ENCODE measurements at places on chromosomes 2 and 18. TPM values are rescaled to one million over a fixed set of nuclear protein-coding genes. Genes with fewer than 3 reads are reported as not detected.

Gene DSG3
- 1.8 TPM for total RNA-seq

Gene FAHD2B
- total RNA-seq, result 14.2 TPM

GRCh38 chr2:10476723-10477442 is 28.8 kb upstream of the ODC1 start:
- peaks cover 32% of the 10 kb centered on the region for H3K27me3 ChIP-seq
- no peak overlapping the region for H3K27ac ChIP-seq
- no peaks in the 10 kb centered on the region for H3K4me1 ChIP-seq
- no peak overlapping the region for H3K4me3 ChIP-seq
- H3K36me3 ChIP-seq, result no peaks in the 10 kb centered on the region

Gene ALPI
- not detected for total RNA-seq

- H3K4me3 ChIP-seq, result no peak overlapping the region
- no peak overlapping the region for H3K27ac ChIP-seq
- no peak for DNase-seq
- H3K27me3 ChIP-seq, result no peaks in the 10 kb centered on the region
These were observed 1108.1 kb upstream of the DDX18 start for GRCh38 chr2:116706396-116706795.

DNA sequence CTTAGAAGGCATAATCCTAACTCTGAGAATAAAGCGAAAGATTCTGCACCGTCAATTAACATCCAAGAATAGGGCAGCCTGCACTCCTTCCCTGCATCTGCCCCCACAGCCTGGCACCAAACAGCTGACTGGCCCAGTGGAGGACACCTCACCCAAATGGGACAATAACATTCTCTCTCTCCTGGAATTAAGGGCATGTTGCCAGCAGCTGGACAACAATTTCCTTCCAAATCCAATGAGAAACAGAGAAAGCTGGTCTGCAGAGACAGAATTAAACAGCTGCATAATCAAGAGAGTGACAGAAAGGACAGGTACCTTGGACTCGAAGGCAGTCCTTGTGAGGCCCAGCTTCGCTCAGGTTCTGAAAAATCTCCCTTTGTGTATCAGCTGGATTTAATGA is 15.0 kb downstream of the COX7A2L start:
- DNase-seq, result no peak
- no peaks in the 10 kb centered on the region for H3K27me3 ChIP-seq
- H3K4me1 ChIP-seq, result peaks cover 18% of the 10 kb centered on the region
- no peak overlapping the region for H3K4me3 ChIP-seq
- H3K27ac ChIP-seq, result no peak overlapping the region

DNA sequence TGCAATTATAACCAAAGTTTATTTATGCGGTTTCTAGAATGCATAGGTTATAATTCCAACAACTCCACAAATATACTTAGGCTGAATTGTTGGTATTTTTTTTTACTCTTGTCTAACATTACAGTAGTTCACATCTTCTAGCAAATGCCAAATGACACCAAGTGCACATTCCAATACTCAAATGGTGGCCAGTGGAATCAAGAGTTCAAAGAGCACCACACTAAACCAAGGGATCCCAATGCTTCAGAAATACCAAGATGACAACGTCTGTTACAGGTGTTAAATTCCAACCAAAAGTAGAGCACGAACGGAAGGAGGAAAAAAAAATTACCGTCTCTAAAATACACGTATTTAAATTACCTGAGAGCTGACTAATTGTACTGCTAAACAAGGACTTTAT is 136.2 kb downstream of the TMEM247 start:
- peak overlapping the region; percentile 84 for H3K27ac ChIP-seq
- H3K36me3 ChIP-seq, result peaks cover 28% of the 10 kb centered on the region
- peak overlapping the region; percentile 89 for H3K4me3 ChIP-seq
- H3K27me3 ChIP-seq, result no peaks in the 10 kb centered on the region
- no peak for DNase-seq

Gene PLCL1
- total RNA-seq, result 0.07 TPM

GRCh38 chr2:110157153-110157793 is 41.7 kb upstream of the MALL start:
- DNase-seq, result peak; percentile 22
- peaks cover 8% of the 10 kb centered on the region for H3K4me1 ChIP-seq
- H3K27ac ChIP-seq, result no peak overlapping the region
- no peaks in the 10 kb centered on the region for H3K27me3 ChIP-seq

Gene TSPYL6
- not detected for total RNA-seq

DNA sequence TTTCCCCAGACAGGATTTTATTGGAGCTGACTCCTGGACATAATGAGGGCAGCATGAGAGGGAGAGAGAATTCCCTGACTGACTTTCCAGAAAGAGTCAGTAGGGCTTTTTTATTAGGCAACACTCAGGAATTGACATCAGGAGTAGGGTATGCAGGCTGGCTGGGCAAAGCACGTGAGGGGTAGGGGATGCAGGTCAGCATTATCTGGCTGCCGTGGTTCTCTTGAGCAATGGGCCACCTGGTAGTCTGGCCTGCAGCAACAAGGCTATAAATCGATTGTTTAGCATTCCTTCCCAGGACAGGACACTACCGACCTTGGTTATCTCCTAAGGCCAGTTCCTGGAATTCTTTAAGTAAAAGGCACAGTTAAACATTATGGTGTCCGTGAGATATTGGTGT is 160.8 kb upstream of the AGAP1 start:
- H3K4me1 ChIP-seq, result peaks cover 12% of the 10 kb centered on the region
- peaks cover 77% of the 10 kb centered on the region for H3K27me3 ChIP-seq
- H3K27ac ChIP-seq, result no peak overlapping the region

- H3K4me1 ChIP-seq, result peaks cover 50% of the 10 kb centered on the region
- peak; percentile 91 for DNase-seq
- H3K27me3 ChIP-seq, result peaks cover 21% of the 10 kb centered on the region
- peaks cover 34% of the 10 kb centered on the region for H3K36me3 ChIP-seq
- H3K4me3 ChIP-seq, result peak within 1 kb of the TSS; percentile 96
- peak within 1 kb of the TSS; percentile 93 for H3K27ac ChIP-seq
These were observed at the start of gene SLC1A4 for GRCh38 chr2:64989126-64989981. Gene SLC1A4, plus strand, starts transcription at chr2:64989399. Its CDS starts 245 bp downstream, at chr2:64989644.

DNA sequence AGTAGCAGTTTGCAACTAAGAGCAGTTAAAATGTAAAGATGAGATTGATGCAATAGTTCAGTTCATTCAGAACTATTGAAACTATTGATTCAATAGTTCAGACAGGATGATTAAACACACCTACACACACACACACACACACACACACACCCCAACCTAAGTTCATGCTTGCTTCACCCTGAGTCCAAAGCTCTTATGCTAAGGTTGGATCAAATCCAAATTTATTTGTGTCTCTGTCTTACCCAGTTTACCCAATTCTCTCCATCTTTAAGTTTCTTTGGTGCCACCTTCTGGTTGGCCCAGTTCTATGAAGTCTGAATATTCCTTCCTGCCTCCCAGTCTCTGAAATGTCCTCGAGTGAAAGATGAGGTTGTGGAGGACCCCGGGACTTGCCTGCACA is 5.1 kb downstream of the SERPINB8 start:
- no peaks in the 10 kb centered on the region for H3K27me3 ChIP-seq
- peaks cover 44% of the 10 kb centered on the region for H3K4me1 ChIP-seq
- peak; percentile 26 for DNase-seq
- H3K4me3 ChIP-seq, result no peak overlapping the region

DNA sequence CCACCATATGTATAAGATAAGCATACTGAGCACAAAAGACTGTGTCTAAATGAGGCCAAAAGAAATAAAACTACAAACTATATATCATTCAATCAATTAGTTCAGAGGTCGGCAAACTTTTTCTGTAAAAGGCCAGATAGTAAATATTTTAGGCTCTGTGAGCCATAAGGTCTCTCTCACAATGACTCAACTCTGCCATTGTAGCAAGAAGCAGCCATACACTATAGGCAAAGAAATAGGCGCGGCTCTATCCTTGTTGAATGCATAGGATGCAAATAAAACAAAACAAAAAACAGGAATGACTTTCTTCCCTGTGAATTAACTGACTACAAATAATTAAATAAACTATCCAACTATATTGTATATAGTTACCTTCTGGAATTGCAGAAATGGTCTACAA is 8.6 kb upstream of the CCDC88A start:
- H3K4me3 ChIP-seq, result no peak overlapping the region
- no peaks in the 10 kb centered on the region for H3K27me3 ChIP-seq
- H3K27ac ChIP-seq, result no peak overlapping the region
- H3K4me1 ChIP-seq, result peaks cover 36% of the 10 kb centered on the region
- DNase-seq, result no peak

Data from Calu3 (cell line).